ENCODE measurements at places on chromosomes 4 and X.

DNA sequence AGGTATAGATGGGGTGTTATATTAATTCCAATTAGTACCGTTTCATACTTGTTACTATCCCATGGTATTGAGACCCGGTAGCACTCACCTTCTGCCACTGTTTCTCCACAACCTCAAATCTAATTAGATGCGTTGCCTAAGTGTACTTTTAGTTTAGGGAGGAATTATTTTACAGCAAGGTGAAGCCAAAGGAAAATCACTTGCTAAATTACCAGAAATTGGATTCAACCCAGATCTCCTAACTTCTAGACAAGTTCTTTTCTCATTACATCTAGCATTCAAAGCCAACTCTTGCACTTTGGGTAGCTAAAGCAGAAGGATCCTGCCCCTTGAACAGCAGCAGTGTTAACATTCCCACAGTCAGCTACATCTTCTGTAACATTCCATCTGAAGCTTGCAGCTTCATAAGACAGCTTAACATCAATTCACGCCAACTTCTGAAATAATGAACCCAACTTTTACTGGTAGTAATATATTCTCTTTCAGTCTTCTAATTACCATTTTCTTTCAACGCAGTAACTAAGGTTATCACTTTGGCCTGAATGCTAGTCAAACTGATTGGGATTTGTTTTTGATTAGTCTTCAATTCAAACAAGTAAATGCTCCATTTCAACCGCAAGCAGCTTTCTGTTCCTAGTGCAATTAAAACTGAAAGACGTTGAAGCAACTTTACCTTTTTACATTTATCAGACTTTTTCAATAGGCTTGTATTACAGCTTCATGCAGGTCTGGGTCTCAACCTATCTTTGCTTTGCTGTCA, 934 bp upstream of the SEC31A start:
- no peak for DNase-seq

GRCh38 chr4:94926936-94927335, 169.2 kb downstream of the BMPR1B start:
- no peak for DNase-seq

- no peak for DNase-seq
These were observed 10.2 kb downstream of the EDNRA start for GRCh38 chr4:147491086-147491485.

- DNase-seq: no peak
These were observed 31.4 kb downstream of the VCX2 start for GRCh38 chrX:8139716-8140115.

- DNase-seq: no peak
These were observed 624.2 kb downstream of the PCDH18 start for GRCh38 chr4:136908122-136908521.

- no peak for DNase-seq
These were observed 613 bp downstream of the FGF13 start for GRCh38 chrX:138710866-138711341.

DNA sequence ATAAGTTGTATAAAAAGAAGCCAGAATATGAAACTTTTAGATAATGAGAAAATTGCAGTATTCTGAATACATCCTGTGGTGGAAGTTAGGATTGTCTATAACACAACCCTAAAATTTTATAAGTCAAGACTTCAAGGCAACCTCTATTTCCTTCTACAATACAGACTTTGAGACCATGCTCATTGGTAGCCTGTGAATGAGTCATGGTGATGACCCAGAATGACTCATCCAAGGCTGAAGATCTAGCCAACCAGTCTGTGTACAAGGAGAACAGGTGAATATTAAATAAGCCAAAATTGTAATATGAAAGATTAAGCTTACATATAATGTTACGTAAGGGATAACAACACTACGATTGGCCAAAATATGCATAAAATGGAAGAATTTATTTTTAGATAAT, 475.9 kb upstream of the GALNT7 start:
- DNase-seq: no peak

GRCh38 chr4:143403553-143403820, 66.8 kb downstream of the GAB1 start:
- DNase-seq: no peak

GRCh38 chrX:116384406-116384954, 51.9 kb upstream of the SLC6A14 start:
- DNase-seq: no peak

DNA sequence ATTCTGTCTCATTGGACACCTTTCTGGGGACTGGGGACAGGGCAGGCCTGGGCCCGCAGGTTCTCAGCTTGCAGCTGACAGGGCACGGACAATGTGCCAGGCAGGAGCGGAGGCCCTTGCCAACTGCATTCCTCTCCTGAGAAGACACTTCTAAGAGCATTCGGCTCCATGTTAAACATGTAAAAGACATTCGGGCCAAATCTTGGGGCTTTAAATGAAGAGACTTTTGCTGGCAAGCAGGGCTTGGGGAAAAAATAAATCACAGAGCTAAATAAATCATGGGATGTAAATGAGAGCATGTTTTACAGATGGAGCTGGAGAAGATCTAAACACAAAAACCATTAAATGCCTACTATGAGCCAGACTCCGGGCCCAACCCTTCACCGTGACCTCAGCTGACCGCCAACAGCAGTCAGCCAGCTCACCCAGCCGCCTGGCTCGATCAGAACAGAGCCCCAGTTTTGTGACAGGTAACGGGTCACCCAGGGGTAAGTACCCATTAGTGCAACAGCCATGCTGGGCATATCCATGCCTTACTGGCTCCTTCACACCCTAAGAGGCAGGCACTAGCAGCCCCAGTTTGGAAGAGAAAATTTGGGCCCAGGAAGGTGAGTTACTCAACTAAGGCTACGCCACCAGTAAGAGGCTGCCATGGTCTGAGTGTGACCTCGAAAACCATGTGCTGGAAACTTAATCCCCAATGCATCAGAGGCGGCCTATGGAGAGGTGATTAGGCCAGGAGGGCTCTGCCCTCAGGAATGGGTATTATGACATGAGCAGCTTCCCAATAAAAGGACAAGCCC, 14.7 kb downstream of the WDR1 start:
- DNase-seq: no peak

GRCh38 chr4:70691661-70692060, 3.3 kb downstream of the UTP3 start:
- no peak for DNase-seq

GRCh38 chr4:118968005-118968404, 79.4 kb downstream of the SYNPO2 start:
- no peak for DNase-seq

DNA sequence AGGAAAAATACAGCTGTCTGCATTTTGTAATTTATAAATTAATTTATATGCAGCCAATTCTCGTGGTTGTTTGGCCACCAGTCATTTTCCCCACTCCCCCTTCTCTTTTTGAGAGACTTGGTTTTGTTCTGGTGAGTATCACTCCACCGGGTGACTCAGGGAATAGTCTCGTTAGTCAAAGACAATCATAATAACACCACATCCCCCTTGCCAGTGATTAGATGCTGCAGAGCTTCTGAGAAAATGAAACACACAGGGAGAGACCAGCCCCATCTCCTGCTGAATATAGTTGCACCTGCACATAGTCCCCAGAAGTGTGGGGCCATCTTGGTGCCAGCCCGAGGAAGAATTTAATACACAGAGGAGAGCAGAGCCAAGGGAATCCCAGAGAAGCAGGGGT, 8.0 kb upstream of the FNIP2 start:
- DNase-seq: no peak

- no peak for DNase-seq
These were observed 255.1 kb upstream of the GPC4 start for GRCh38 chrX:133670383-133670782.

- DNase-seq: no peak
These were observed 164.6 kb downstream of the PRKX start for GRCh38 chrX:3548765-3549391.

GRCh38 chr4:183449193-183449882, 4.9 kb downstream of the CDKN2AIP start:
- no peak for DNase-seq
